ENCODE measurements at places on chromosomes 6 and 20.

DNA sequence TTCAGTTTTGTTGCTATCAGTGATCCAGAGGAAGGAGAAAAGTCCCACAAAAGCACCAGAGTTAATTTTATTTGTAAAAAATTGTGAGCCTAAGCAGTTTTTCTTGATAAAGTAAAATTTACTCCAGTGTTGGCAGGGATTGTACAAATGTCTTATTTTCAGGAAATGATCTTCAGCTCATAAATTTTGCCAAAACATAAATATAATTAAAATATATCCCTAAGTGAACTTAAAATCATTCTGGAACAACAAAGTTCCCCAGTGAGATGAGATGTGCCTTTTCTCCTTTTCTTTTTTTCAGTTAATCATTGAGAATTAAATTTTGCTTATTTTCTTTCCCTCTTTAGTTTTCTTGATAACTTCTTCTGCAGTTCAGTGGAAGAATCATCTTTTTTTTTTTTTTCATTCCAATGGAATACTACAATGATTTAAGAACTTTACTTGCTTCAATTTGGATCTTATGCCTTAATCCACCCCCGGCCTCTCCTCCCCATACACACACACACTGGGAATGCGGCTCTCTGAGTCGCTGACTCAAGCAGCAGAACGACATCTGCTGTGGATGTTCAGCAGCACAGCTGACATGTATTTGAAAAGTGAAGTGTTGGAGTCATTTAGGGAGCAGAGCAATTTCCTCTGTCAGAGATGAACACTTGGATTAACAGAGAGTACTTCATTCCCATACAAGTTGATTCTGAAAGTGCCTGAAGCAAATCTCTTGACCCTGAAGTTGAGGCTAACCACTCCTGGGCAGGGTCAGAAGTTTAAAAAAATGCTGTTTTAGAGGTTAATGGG is 27.7 kb upstream of the LAMA4 start:
- DNase-seq, result no peak

- no peak for DNase-seq
Observed at GRCh38 chr6:138800377-138801150, 4.7 kb downstream of the ECT2L start.

- no peak for DNase-seq
Observed at GRCh38 chr6:96470296-96470695, 51.3 kb upstream of the UFL1 start.

- no peak for DNase-seq
Observed at GRCh38 chr20:41935259-41935791, 317.1 kb upstream of the CHD6 start.

DNA sequence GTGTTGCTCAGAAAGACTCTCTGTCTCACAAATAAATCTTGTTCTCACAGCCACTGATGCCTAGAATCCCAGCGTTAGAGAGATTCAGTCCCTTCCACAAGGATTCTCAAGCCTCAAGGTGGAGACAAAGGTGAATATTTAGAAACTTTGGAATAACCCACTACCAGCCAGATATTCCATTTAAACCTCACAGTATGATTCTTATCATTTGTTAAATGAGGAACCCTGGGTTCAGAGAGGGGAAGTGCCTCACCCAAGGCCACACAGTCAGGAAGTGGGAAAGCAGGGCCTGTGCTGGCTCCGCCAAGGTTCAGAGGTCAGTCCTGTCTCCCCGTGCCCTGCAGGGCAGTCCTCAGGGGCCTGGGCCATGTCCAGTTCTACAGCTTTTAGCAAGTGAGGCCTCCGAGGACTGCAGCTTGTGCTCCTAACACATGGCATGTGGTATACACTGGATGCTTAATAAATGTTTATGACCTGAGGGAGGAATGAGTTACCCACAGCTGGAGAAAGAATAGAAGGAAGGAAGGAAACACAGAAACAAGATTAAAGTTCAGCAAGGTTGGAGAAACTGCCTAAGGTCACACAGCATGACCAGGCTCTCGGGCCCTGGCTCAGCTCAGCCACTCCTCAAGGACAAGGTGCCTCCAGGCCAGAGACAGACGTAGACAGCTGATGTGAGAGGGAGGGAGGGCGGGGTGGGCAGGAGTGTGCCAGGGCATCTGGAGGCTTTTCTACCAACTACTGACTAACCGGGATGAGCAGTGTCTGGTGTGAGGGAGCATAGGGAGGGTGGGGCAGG is 3.9 kb upstream of the TGM2 start:
- DNase-seq, result no peak
